ENCODE measurements at places on chromosomes 1 and 21.

DNA sequence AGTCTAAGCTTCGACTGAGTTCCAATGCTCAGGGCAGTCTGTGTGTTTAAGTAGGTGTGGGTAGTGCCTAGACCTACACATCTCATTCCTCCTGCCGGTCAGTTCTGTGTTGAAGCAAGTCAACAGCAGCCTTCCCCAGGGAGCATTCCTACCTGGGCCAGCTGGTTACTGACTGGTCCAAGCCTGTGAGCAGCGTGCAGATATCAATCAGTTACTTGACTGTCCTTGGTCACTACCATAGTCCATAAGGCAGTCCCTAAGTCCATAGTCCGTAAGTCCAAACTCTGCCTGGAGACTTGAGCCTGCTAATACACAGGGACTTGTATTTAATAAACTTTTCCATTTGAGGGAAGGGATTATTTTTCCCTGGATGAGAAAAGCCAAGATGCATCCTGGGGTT lies 171.9 kb downstream of the PGBD5 start:
- no peak for DNase-seq

DNA sequence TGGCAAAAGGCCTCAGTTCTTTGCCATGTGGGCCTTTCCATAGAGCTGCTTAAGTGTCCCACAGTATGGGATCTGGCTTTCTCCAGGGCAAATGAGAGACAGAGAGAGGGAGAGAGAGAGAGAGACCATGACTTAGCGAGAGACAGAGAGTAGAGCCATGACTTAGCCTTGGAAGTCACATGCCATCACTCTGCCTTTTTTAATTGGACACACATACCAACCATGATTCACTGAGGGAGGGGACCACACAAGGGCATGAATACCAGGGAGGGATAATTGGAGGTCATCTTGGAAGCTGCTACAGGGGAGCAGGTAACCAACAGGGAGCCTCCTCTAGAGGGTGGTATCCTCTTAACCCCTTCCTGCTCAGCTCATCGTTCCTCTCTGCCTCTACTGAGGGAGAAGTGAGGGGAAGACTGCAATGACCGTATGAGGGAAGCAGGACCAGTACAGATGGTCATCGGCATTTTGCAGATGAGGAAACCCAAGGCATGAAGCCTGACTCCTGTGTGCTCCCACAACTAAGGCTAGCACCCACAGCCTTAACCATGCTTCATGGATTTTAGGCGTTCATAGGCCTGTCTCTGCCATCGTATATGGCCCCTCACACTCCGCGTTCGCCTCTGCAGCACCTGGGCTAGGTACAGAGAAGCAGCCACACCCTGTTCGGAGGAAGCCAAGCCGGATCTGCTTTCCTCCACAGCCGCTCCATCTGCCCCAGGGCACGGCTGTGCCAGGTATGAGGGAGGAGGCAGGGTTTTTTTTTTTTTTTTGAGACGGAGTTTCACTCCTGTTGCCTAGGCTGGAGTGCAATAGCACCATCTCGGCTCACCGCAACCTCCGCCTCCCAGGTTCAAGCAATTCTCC lies 38.6 kb downstream of the MEF2D start:
- DNase-seq, result no peak

- DNase-seq, result no peak
These were observed 113.8 kb downstream of the UBR4 start for GRCh38 chr1:19096036-19096833.

- peak; percentile 31 for DNase-seq
These were observed 14.3 kb upstream of the LSM10 start for GRCh38 chr1:36411674-36412648.

DNA sequence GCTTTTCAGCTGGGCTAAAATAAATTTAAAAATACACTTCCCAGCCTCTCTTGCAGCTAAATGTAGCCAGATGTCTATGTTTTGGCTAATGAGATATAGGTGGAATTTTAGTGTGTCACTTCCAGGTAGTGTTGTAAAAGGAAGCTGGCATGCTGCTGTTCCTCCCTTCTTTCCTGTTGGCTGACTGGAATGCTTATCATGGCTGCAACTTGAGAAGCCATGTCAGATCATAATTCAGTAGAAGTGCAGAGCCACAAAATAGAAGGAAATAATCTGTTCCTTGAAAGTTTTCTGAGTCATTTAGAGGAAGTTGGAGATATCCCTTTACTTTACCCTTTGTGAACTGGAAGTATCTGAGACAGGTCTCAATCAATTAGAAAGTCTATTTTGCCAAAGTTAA lies 10.9 kb upstream of the RBM15 start:
- DNase-seq, result no peak

DNA sequence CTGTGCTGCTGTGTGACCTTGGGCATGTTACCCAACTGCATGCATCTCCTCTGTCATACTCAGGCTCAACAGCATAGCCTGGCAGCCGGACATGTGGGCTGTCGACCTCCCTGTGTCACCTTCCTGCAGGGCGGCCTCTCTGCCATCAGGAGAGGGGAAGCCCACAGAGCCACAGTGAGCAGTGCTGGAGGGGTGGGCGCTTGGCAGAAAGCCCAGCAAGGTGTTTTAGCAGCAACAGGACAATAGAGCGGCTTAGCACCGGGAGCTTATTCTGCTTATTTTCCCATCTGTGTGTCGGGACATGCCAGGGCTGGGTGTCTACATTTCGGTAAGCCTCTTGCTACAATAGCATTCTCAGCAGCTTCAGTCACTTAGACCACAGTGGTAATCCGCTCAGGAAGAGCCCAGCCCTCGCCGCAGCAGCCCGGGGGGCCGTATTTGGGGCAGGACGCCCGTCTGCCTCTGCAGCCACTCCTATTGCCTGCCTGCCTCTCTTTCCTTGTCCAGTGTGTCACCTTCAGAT lies 22.8 kb upstream of the CDK18 start:
- DNase-seq, result no peak

GRCh38 chr1:202315576-202316168 lies 26.1 kb downstream of the UBE2T start:
- peak; percentile 33 for DNase-seq

- no peak for DNase-seq
These were observed 478 bp downstream of the MAD2L2 start for GRCh38 chr1:11680270-11681070.

GRCh38 chr1:109721971-109722370 lies 9.9 kb downstream of the GSTM5 start:
- DNase-seq, result no peak

DNA sequence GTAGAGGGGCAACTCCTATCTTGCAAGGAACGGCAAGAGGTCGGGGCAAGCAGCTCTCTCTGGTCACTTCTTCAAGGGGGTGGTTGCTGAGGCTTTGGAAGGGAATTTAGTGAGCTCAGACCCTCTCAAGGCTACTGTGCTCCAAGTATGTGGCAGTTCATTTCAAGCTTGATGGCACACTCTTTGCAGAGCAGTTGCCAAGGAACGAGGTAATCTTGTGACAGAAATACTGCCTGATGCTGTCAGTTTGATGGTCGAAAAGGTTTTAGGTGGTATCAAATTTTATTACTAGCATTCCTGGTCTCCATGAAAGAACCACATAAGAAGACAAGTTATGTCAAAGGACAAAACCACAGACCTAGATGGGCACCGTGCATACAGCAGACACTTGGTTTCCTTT lies 13.1 kb downstream of the CFAP298 start:
- no peak for DNase-seq

DNA sequence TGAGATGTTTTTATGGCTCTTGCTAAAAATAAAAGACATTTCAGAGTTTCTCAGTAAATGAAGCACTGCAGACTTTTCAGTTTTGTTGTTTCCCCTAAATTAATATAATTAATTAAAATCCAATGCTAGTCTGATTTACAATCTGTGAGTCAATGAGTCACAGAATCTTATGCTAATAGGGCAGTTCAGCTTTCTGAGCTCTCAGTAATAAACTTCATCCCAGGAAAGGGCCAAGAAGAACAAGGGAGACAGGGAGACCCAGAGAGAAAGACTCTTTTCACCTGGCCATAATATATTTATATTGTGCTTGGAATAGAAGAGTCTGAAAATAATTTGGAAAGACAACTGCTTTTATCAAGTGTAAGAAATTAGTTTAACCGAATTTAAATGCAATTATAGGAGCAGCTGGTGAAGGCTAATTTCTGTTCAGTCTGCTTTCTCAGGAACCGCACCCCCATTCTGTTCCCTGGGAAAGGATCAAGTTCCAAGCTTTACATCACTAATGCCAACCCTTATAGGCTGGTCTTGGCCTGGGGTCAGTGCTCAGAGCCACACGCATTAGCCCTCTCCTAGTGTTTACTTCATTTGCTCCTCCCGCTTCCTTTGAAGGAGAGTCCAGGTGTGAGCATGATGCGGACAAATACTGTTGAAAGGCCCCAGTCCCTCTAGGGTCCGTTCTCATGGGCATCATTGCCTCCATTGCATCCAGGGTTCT lies 145.6 kb downstream of the ZBTB18 start:
- DNase-seq, result no peak

- DNase-seq, result no peak
These were observed 65.6 kb upstream of the RPL11 start for GRCh38 chr1:23625929-23626535.

DNA sequence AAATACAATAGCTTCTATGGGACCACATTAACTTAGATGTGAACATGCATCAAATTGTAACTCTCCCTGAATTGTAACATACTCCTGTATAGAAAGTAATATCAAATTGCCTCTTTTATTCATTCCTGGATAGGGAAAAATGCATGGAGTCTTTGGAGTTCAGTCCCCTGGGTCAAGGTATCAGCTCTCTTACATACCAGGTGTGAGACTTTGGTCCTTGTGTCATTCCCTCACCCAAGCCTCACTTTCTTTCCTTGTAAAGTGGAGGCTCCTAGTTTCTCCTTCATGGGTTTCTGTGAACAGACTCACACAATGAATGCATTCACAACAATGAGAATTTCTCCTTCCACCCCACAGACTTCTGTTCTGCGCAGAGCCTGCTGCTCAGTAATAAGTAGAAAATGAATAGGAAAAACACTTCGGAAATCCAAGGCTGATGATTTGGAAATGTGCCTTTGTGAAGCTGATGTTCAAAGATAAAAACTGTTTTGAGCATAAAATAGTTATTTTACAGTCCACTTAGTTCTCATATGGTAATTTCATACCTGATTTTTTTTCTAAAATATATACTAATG lies 185.3 kb downstream of the AK5 start:
- no peak for DNase-seq

DNA sequence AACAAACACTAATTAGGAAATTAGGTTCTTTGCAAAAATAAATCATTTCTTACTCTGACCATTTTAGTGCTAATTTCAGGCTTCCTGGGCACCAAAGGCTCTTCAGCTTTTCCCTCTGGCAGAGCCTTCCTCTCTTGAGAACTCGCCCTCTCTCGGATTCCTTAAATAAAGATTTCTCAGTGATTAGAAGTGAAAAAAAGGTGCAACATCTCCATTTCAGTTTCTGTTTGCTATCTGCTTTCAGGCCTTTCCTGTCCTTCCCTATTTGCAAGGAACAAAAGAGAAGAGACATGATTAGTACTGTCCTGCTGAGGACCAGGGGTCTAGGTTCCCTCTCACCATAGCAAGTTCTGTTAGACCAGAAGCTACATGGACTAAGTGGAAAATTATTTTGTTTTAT lies 27.8 kb upstream of the CACYBP start:
- no peak for DNase-seq

GRCh38 chr21:43024439-43025136 lies 50.2 kb downstream of the PKNOX1 start:
- no peak for DNase-seq

DNA sequence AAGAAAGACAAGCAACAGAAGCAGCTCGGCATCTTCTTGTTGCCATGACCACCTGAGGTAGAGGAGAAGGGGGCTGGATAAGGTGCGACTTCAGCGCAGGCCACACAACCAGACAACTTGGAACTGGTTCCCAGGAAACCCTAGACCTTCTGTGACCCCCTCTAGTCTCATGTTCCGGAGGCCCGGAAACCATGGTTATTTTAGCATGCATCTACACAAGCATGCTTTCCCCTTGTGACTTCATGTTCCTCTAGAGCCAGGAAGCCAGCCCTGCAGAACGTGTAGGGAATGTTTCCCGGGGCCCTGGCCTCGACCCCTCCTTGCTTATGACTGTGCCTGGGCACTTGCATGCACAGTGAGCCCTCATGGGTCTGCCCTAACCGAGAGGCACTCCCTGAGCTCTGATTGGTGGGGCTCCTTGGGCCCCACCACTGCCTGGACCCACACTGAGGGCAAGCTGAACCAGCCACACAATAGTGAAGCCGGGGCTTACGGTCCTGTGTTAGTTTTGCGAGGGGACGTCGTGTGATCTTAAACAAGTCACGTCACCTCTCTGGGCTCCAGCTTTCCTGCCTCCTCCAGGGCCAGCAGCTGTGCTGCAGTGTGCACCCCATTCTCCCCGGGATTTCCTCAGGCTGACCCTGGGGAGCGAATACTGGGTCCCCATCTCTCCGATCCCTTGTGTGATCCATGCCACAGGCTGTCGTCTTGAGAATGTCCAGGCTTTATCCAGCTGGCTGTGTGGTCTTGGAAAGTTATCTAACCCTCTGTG lies 12.0 kb upstream of the MX2 start:
- DNase-seq, result no peak

- DNase-seq, result no peak
These were observed 15.3 kb upstream of the VWA5B1 start for GRCh38 chr1:20275319-20275925.

DNA sequence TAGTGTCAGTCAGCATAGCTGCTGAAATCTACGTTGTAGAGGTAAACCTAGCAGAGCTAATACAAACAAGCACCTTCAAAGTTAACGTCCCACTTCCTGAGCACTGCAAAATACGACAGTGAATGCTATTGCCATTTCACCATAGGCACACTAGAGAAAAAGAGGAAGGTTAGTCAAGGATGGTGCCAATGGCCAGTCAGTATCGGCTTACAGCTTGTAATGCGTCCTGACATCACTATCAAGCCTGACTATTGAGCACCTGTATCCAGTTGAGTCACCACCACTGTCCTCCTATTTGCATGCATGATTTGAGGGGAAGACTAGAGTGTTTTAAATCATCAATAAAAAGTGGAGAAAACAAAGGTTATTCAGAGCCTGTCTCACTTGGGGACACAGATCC lies 34.4 kb downstream of the NUCKS1 start:
- no peak for DNase-seq

- DNase-seq, result no peak
These were observed 11.0 kb upstream of the ZNF691 start for GRCh38 chr1:42835422-42835821.

GRCh38 chr1:228463559-228464455 lies 23.4 kb upstream of the RNF187 start:
- peak; percentile 51 for DNase-seq

GRCh38 chr1:60963167-60963940 lies 119.0 kb upstream of the NFIA start:
- no peak for DNase-seq
